ENCODE measurements at places on chromosomes 7 and 10.
A peak's percentile ranks its signal among the peaks of the same experiment; 100 is the strongest.

- DNase-seq: no peak
Measured at GRCh38 chr10:33064706-33065105, 106.7 kb upstream of the ITGB1 start.

GRCh38 chr10:30055226-30055662 lies 4.1 kb downstream of the JCAD start:
- DNase-seq: no peak

GRCh38 chr7:86339051-86339450 lies 304.7 kb upstream of the GRM3 start:
- no peak for DNase-seq

- DNase-seq: no peak
Measured at GRCh38 chr7:22631730-22632129, 95.3 kb upstream of the IL6 start.

GRCh38 chr10:14971867-14972448 lies 12.8 kb downstream of the MEIG1 start:
- DNase-seq: no peak

- peak; percentile 56 for DNase-seq
Measured at GRCh38 chr7:131072505-131073091, 255.1 kb upstream of the MKLN1 start.

GRCh38 chr10:108393089-108393488 lies 1228.6 kb upstream of the SORCS1 start:
- DNase-seq: no peak

- DNase-seq: no peak
Measured at GRCh38 chr7:119482209-119482608, 790.8 kb upstream of the KCND2 start.

- DNase-seq: no peak
Measured at GRCh38 chr10:132175907-132176581, 10.7 kb upstream of the DPYSL4 start.

- no peak for DNase-seq
Measured at GRCh38 chr7:55499591-55499990, 72.7 kb downstream of the VOPP1 start.

DNA sequence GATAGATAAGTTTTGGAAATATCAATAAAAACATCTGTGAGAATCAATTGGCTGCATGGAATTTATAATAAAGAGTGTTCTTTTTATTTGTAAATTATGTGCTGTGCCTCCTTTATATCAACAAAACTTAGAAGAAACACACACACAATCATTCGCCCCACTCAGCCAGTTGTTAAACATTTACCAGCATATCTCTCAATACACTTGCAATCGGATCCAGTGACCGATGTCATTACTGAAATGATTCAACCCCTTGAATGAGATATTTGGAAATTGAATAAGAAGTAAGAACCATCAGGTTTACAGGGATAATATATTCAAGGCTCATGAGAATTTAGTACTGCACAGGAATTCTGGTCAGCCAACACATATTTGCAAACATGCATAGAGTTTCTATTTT lies 35.6 kb downstream of the TAF3 start:
- no peak for DNase-seq

- no peak for DNase-seq
Measured at GRCh38 chr7:133978502-133979295, 148.4 kb upstream of the LRGUK start.

DNA sequence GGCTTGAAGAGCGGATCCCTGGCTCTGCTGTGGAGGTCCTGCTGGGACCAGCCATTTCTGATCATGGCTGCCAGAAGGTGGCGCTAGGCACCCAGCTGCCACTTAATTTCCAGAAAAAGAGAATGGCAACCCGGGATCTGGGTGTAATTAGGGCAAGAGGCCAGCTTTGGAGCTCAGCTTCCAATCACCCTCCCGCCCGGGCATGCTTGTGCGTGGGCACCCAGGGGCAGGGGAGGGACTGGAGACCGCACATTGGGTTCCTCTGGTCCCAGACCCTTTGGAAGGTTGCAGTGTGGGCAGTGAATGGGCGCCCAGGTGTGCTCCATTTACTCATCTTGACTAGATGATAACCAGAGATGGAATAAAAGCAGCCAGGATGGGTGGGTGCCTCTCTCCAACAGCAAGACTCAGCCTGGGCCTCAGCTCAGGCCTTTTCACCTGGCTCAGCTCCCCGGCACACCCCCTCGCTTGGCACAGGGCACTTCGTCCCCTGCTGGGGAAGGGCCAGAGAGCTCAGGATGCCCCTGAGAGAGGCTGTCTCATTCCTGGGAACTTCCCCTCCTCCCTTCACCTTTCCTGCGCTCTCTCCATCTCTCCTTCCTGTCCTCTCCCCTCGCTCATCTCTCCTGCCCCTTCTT lies 14.7 kb downstream of the FAM241B start:
- DNase-seq: peak; percentile 61

DNA sequence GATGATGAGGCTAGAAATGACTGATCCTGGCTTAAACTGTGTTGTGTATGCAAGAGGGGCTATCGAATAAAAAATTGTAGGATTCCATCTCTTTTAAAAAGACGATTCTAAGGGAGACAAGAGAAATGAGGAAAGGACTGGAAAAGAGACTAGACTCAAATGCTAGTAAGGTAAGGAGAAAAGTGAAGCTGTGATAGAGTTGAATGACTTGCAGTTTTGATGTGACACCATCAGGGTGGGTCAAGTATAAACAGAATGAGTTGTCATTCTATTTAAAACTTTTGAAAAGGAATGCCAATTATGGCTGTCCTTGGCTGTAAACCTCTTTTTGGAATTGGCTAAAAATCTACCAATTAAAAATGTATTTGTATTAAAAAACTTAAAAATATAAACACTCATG lies 184.5 kb upstream of the PHF14 start:
- no peak for DNase-seq

- DNase-seq: no peak
Measured at GRCh38 chr10:78288663-78289062, 255.0 kb downstream of the RPS24 start.

- no peak for DNase-seq
Measured at GRCh38 chr10:63003816-63004453, 129.2 kb upstream of the NRBF2 start.

DNA sequence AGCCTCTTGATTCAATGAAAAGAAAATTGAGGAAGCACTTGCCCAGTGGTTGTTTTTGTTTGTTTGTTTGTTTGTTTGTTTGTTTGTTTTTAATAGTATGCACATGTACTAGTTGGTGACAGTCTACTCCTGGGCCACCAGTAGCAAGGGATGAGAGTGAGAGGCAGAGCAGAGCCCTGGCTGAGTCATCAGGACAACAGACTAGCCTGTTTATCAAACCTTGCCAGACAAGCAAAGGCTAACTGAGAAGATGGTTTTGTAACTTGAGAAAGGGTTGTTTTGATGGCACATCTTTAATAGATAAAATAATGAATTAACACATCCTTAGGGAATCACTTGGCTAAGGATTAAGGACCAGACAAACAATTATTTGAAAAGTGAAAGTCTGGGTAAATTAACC lies 78.1 kb downstream of the INHBA start:
- no peak for DNase-seq

DNA sequence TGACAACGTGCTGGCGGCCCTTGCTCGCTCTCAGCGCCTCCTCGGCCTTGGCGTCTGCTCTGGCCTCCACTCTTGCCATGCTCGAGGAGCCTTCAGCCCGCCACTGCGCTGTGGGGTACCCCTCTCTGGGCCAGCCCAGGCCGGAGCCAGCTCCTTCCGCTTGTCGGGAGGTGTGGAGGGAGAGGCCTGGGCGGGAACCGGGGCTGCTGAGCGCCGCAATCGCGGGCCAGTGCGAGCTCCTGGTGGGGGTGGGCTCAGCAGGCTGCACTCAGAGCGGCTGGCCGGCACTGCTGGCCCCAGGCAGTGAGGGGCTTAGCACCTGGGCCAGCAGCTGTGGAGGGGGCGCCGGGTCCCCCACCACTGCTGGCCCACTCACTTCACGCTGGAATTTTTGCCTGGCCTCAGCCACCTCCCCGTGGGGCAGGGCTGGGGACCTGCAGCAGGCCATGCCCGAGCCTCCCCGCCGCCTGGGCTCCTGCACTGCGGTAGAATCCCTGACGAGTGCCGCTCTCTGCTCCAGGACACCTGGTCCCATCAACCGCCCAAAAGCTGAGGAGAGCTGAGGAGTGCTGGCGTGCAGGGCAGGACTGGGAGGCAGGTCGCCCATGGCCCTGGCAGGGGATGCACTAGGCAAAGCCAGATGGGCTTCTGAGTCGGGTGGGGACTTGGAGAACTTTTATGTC lies 372.2 kb upstream of the NRG3 start:
- no peak for DNase-seq

DNA sequence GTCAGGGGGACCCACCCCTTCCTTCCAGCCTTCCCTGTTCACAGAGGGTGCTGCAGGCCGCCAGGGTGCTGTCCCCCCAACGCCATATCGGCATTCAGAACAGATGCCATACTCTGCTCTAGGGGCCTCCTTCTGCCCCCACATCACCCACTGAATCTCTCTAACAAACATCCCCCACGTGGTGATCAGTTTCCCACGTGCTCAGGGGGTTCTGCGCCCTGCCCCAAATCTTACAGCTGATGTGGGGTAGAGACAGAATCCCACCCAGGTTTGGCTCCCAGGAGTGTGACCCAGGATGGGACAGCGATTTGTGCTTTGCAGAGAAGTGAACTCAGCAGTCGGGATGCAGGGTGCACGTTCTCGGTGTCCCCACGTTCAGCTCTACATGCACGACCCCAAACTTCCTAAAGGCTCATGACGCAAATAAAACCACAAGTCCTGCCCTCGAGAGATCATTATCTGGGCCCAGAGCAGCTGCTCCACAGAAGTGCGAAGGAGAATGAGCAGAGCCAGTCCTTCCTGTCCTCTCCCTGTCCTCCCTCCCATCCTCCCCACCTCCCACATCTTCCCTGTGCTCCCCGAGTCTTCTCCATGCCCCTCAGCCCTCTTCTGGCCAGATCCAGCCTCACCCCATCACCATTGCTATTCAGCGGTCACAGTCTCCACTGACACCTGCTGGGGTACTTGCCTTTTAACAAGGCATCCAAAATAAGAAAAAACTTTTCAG lies 423.4 kb downstream of the DNAJB6 start:
- no peak for DNase-seq

GRCh38 chr10:18162021-18162627 lies 21.9 kb downstream of the CACNB2 start:
- DNase-seq: no peak

DNA sequence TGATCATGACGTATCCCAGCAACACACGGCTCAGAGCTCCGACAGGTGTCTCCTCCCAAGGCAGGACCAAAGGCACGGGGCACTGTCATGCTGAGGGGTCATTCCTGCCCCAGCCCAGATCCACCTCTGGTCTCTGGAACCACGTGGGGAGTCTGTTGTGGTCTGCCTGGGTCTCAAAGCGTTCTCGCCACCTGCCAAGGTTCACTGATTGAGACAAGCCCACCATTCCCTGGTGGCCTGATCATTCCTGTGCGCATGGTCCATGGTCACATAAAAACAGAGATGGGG lies 83.5 kb downstream of the HIPK2 start:
- no peak for DNase-seq

DNA sequence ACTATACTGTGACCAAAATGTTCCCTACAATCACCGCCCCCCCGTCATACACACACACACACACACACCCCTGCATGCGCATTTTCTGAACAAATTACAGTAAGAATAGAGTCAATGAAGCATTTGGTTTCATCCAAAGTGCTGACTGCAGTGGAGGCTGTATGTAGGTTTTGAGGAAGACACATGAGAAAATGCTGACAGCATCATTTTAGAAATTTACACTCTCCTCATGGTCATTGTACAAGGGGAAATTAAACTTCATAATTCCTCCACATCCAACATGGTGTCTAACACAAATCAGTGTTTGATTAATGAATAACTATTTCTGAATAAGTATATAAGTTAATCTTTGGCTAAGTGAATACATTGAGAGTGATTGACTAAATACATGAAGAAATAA lies 1126.8 kb upstream of the PHF14 start:
- no peak for DNase-seq

- no peak for DNase-seq
Measured at GRCh38 chr7:143499743-143500348, 22.2 kb downstream of the TAS2R41 start.

GRCh38 chr10:69360485-69361302 lies 56.0 kb downstream of the TACR2 start:
- DNase-seq: peak; percentile 44

DNA sequence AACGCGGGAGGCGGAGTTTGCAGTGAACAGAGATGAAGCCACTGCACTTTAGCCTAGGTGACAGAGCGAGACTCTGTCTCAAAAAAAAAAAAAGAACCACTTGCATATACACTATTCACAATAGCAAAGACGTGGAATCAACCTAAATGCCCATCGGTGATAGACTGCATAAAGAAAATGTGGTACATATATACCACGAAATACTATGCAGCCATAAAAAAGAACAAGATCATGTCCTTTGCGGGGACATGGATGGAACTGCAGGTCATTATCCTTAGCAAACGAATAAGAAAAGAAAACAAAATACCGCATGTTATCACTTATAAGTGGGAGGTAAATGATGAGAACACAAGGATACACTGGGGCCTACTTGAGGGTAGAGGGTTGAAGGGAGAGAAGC lies 39.5 kb downstream of the EGFR start:
- DNase-seq: no peak

DNA sequence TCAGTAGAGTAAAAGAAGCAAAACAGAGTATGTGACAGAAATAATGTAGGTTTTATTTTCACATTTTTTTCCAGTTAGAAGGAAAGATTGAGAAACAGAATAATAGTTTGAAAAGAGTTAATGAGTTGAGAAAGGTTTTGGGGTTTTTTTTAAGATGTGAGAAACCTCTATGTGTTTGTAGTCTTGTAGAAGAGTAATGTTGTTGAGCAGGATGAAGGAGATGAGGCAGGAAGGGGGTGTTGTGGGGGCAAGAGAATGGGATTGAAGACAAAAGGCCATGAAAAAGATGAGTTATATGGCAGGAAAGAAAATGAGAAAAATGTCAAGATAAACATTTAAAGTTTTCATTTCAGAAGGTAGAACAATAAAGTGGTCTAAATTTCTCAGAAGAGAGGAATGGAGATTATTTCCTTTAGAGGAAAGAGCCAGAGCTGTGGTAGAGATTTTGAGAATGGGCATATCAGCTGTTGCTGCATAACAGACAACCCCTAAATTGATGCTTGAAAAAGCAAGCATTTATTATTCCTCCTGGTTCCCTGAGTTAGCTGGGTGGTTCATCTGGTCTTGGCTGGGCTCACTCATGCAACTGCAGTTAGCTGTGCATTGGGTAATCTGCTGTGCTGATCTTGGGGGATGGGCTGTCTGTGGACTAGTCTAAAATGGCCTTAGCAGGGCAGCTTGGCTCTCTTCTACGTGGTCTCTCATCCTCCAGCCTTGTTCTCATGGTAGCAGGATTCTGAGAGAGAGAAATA lies 27.1 kb downstream of the PCGF5 start:
- peak; percentile 54 for DNase-seq

- DNase-seq: no peak
Measured at GRCh38 chr10:67075491-67075971, 149.7 kb downstream of the LRRTM3 start.

GRCh38 chr10:80468002-80468401 lies 13.9 kb downstream of the TSPAN14 start:
- peak; percentile 64 for DNase-seq

DNA sequence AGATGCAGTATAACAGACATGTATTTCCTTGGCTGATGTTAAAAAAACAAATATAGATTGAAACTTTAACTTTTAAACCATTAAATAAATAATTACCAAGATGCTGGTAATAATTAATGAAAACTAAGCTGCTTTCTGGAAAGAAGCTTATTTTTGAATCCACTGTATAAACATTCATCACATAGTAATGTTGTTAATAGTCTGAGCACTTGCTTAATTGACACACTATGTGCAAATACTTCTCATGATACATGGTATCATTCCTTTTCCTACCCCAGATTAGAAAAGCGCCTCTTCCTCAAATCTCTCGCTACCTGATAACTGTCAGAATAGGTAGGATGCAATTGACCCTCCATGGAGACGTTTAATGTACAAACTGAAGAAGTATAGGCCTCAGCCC lies 15.0 kb upstream of the COL28A1 start:
- DNase-seq: no peak
